ENCODE measurements at places on chromosomes 13 and 19.
A peak's percentile ranks its signal among the peaks of the same experiment; 100 is the strongest.

DNA sequence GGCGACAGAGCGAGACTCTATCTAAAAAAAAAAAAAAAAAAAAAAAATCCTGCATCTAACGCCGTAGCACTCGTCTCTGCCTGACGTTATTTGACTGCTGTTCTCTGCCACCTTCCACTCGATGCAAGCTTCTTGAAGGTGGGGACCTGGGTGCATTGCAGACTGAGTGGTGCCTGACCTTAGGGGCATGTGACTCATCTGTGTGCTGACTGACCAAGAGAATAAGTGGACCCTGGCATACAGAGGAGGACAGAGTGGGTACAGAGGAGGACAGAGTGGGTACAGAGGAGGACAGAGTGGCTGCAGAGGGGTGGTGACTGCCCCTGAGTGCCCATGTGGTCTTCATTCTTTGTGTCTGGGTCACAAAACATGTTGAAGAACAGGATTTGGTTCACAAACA is 7.6 kb downstream of the WTIP start:
- DNase-seq: no peak

DNA sequence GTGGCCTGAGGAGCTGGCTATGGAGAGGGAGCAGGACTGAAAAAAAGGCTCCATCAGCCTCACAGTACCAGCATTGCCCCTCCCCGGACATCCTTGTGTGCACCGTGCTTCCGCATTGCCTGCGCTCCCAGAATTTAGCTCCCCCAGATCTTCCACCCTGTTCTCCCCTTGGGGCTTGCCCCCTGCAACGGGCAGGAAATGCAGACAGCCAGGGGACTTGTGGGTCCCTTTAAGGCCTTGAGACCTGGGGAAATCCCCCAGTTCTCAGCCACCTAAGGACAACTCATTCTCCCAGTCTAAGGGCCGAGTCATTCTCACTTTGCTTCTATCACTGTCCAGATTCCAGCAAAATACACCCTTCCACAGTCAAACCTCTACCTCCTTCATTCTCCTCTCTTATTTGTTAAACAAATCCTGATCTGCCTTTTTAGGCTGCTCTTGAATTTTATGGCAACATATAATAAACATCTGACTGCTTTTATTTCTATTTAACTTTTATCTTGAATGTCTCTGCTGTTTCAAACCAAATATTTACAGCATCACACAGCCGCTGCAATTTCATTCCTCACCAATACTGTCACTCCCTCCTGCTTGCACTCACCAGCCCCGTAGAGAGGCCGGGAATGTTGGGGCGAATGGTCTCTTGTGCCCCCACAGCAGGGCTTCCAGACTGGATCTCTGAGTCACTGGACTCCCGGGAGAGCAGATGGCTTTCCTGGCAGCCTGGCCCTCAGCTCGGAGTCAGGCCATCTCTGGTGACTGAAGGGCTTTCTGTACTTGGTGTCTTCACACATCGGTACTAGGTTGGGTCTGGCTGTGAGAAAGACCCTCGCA is 221.9 kb downstream of the TSHZ3 start:
- no peak for DNase-seq

DNA sequence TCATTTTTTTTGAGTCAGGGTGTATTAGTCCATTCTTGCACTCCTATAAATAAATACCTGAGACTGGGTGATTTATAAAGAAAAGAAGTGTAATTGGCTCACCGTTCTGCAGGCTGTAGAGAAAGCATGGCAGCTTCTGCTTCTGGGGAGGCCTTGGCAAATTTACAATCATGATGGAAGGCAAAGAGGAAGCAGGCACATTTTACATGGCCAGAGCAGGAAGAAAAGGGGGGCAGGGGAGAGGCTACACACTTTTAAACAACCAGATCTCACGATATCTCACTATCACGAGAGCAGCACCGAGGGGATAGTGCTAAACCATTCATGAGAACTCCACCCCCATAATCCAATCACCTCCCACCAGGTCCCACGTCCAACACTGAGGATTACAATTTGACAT is 44.5 kb upstream of the MIR17HG start:
- DNase-seq: no peak

- DNase-seq: no peak
Observed at GRCh38 chr19:5956728-5957127, 21.2 kb downstream of the RANBP3 start.

DNA sequence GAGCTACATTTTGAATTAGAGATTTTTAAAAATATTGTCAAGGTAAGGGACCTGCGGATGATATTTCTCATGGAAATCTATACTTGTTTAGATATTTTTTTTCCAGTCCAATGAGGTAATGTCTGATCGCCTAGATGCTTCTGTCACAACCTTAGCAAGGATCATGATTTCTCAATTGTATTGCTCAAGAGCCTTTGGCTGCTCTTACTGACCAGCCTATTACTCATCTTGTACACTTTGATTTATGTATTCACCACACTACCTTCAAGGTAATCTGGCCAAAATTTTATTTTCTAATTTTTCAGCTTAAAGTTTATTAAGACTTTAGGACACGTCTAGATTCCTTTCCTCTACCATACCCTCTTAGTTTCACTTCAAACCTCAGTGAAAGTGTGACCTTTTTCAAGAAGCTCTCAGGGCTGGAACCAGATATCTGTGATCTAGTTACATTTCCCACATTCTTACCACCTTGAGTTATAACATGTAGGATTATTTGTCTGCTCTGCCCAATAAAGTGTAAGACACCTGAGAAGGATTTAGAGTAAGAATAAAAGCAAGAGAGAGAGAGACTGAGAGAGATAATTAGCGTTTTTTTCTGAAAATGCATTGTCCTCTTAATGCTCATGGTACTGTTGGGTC is 197.1 kb downstream of the ITGBL1 start:
- DNase-seq: peak; percentile 17

DNA sequence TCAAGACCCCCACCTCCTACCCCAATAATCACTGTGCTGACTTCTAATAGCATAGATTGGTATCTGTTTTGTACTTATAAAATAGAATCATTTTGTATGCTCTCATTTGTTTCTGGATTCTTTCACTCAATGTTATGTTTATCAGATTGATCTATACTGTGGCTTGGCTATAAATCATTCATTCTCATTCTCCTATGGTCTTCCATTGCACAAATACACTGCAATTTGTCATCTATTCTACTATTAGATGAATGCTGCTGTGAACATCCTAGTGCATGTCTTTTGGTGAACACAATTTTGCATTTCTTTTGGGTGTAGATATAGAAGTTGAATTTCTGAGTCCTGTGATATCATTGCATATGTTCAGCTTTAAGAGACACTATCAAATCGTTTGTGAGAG is 94.8 kb upstream of the AKAP11 start:
- no peak for DNase-seq

- no peak for DNase-seq
Observed at GRCh38 chr19:55473225-55474012, 3.0 kb upstream of the ZNF628 start.

GRCh38 chr13:78227709-78228108 is 309.1 kb upstream of the EDNRB start:
- DNase-seq: no peak

GRCh38 chr13:99572921-99573320 is 71.6 kb downstream of the TM9SF2 start:
- DNase-seq: no peak

DNA sequence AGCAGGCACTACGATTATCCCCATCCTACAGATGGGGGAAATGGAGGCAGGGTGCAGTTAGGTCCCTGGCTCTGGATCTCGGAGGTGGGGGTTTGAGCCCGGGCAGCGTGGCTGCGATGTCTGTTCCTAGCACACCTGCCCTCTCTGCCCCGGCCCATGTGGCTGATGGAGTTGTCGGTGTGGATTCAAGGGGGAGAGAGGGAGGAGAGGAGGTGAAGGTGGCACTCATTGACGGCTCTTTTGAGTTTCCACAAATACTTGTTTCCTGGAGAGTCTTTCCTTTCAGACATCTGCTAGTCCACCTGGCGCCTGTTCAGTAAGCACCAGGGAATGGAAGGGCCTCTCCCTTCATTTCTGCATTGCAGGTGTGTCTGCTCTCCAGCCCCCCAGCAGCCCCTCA is 69.9 kb downstream of the ARHGEF18 start:
- DNase-seq: no peak

GRCh38 chr13:50587645-50588373 is 255.7 kb downstream of the DLEU7 start:
- DNase-seq: no peak

GRCh38 chr13:32023096-32023495 is 8.5 kb upstream of the FRY start:
- no peak for DNase-seq

GRCh38 chr13:113565526-113566226 is 18.9 kb upstream of the TFDP1 start:
- DNase-seq: no peak

DNA sequence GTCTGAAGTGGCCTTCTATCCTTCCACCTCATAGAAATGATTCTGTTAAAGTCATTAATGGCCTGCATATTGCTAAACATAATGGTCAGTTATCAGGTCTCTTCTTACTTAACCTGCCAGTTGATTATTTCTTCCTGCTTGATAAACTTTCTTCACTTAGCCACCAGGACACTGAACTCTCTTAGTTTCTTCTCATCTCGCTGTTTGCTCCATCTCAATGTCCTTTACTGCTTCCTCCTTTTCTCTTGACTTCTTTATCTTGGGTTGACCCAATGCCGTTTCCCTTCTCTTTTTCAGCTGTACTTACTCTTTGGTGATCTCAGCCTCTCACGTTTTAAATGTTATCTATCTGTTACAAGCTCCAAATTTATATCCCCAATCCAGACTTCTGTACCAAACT is 17.1 kb upstream of the CLC start:
- no peak for DNase-seq

- DNase-seq: no peak
Observed at GRCh38 chr13:70792121-70792520, 683.9 kb upstream of the KLHL1 start.

GRCh38 chr13:113950451-113951245 is 23.2 kb downstream of the C13orf46 start:
- DNase-seq: no peak

- DNase-seq: no peak
Observed at GRCh38 chr19:4733755-4734345, 10.2 kb upstream of the DPP9 start.

DNA sequence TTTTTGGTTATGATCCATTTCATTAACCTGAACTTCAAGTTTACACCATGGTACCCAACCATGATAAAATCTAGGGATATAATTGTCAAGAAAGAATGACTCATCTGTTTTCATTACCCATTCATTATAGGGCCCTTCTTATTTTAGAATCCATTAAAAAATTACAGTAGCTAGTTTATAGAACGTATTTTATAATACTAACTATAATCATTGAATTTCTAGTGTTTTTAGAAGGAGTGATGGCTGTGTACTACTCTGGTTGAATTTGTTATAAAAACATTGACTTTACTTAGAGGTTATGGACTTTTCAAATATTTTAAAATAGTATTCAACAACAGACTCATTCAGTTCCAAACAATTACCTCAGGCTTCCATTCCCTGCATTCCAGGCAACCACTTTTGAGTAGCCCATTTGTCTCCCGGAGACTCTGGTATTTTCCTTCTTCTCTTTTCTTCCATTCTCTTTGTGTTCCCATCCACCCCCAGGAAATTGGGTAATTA is 71.9 kb upstream of the KLF12 start:
- no peak for DNase-seq

DNA sequence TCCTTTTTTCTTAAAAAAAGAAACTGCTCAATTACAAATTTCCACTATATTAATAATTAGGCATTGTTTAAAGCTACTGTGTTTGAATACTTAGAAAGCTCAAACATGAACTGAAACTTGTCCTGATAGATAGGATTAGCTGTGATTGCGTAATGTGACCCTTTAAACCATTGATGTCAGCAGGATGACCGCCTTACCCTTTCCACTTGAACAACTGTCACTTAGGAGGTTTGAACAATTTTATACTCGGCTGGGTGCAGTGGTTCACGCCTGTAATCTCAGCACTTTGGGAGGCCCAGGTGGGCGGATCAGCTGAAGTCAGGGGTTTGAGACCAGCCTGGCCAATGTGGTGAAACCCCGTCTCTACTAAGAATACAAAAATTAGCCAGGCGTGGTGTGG is 2.9 kb downstream of the LAMP1 start:
- DNase-seq: no peak

- DNase-seq: no peak
Observed at GRCh38 chr13:110234532-110234931, 72.4 kb downstream of the COL4A1 start.

- DNase-seq: no peak
Observed at GRCh38 chr19:2727640-2727944, 6.4 kb upstream of the DIRAS1 start.

- DNase-seq: no peak
Observed at GRCh38 chr13:79898202-79898826, 417.4 kb downstream of the NDFIP2 start.

DNA sequence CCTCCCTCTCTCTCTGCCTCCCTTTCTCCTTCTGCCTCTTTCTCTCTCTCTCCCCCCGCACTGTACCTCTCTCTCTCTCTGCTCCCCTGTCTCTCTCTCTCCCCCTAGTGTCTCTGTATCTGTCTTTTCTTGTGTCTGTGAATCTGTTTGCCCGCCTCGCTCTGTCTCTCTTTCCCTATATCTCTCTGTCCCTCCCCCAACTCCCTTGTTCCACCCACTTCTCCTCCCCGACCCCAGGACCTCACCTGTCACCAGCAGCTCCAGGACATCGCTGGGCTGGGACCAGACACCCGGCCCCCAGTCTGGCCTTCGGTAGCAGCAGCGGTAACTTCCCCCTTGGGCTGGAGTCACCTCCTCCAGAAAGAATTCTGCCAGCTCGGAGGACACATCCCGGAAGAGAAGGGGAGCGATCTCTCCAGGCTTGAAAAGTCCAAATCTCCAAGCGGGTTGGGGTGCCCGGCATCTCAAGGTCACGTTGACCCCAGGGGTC is 3.9 kb downstream of the OSCAR start:
- DNase-seq: no peak

- no peak for DNase-seq
Observed at GRCh38 chr19:31578326-31578725, 229.1 kb upstream of the TSHZ3 start.

DNA sequence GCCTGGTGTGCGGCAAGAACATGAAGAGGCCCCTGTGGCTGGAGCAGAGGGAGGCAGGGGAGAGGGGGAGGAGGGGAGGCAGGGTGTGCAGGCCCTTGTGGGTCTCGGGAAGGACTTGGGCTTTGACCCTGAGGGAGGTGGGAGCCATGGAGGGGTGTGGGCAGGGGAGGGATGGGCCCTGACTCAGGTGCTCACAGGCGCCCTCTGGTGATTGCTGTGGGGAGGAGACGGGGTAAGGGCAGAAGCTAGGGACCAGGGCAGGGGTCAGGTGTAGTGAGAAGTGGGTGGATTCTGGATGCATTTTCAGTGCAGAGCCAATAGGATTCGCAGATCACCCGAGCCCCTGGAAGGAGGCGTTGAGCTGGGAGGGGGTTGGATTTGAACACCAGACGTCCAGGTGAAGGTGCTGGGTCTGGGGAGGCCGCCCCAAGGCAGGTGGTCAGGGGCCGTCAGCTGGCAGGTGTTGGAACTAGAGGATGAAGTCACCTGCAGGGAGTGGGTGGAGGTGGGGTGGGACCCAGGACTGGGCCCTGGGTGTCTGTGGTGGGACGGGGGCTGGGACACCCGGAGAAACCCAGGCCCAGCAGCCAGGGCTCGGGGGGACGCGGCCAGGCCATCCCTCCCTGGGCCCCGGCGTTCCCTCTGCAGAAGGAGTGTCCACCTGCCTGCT is 185.4 kb downstream of the KDM4B start:
- no peak for DNase-seq

- DNase-seq: no peak
Observed at GRCh38 chr19:18415178-18415867, 3.9 kb upstream of the SSBP4 start.
